ENCODE measurements at places on chromosomes 12 and 14. TPM values are rescaled to one million over a fixed set of nuclear protein-coding genes. Genes with fewer than 3 reads are reported as not detected.

PGF gene
- not detected for total RNA-seq

SPIC gene
- not detected for total RNA-seq

DNA sequence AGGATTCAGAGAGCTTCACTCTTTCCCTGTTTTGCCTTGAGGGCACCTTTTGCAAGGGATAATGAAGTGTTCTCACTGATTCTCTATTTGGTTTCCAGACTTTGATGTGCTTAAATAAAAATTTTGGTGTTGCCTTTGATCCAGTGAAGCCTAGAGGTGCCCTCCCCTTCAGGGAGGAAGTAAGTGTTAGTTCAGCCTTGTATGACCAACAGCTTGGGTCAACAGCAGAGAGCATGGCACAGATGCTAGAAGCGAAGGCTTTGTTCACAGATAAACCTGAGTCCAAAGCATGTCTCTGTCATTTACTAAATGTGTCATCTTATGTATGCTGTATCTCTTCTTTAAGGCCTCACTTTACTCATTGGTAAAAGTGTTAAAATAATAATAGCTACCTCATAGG lies 52.8 kb upstream of the STXBP6 start:
- H3K4me1 ChIP-seq: no peaks in the 10 kb centered on the region
- no peak overlapping the region for H3K4me3 ChIP-seq
- no peak for DNase-seq
- no peaks in the 10 kb centered on the region for H3K27me3 ChIP-seq

DNA sequence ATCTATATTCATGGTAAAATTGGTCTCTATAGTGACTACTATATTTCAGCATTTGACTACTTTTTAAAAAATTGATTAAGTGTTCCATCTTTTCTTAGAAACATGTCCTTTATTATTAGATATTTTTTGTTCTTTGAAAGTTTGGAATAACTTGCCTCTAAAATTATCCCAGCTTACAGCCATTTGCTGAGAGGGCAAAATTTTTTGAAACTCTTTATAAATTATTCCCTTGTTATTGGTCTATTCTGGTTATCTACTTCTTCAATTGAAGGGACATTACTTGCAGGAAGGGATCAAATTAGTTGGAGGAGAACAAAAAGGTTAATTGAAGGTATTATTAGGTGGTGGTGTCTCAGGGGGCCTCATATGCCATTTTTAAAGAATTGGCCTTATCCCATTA lies 184.1 kb downstream of the TTC6 start:
- H3K4me3 ChIP-seq: no peak overlapping the region
- H3K36me3 ChIP-seq: no peaks in the 10 kb centered on the region
- no peaks in the 10 kb centered on the region for H3K27me3 ChIP-seq
- H3K27ac ChIP-seq: no peak overlapping the region
- no peak for DNase-seq

GRCh38 chr12:61538951-61539350 lies 721.3 kb upstream of the USP15 start:
- H3K36me3 ChIP-seq: no peaks in the 10 kb centered on the region
- no peaks in the 10 kb centered on the region for H3K27me3 ChIP-seq

- no peaks in the 10 kb centered on the region for H3K4me1 ChIP-seq
- no peaks in the 10 kb centered on the region for H3K36me3 ChIP-seq
- no peak overlapping the region for H3K27ac ChIP-seq
- DNase-seq: no peak
Measured at GRCh38 chr12:110312581-110313360, 31.7 kb downstream of the ATP2A2 start.

DNA sequence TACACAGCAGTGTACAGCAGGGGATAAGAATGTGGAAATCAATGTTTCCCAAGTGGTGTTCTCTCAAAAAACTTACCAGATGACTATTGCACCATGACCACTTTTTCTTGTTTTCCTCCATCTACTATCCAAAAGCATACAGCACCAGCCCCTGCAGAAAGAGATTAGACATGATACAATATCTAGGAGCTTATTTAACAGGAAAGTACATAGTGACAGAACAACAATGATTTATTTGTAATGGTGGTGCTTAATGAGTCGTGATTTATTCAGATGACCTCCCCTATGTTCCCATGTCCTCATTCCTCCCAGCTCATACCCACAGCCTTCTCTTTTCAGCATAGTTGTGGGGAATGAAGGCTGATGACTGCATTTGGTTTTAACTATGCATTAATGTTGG lies 413.6 kb downstream of the BTG1 start:
- H3K27ac ChIP-seq: no peak overlapping the region
- H3K4me1 ChIP-seq: no peaks in the 10 kb centered on the region
- no peaks in the 10 kb centered on the region for H3K27me3 ChIP-seq

DNA sequence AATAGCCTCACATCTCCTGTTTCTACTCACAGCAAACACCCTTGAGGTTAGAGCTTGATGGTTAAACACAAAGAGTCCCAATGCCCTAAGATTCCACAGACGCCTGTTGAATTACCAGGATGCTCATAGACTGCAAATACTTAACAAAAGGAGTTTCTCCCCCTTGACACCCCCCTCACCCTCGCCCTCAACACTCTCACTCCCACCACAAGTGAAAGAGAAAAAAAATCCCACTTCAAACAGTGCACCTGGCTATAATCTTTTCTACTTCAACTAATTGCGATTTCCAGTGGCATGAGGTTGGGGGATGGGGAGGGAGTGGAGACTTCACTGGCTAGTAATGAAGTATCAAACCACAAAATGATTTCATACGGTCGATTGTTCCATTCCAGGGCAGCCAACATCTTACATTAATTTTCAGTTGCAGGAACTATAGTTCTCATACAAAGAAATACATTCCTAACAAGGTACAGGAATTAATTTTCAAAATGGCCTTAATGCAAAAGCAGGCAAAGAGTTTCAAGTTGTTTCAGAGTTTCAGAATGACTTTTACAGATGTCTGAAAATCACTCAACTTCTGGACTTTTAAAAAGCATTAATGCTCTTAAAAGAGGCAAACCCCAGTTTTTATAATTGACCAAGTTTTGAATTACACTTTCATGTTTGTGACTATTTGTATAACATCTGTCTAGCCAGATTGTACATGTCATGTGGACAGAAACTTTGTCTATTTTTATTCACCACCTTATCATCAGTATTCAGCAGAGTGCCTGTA lies 390.7 kb downstream of the C12orf75 start:
- H3K27me3 ChIP-seq: no peaks in the 10 kb centered on the region
- no peaks in the 10 kb centered on the region for H3K36me3 ChIP-seq
- no peak for DNase-seq
- no peak overlapping the region for H3K4me3 ChIP-seq
